ENCODE measurements at places on chromosomes 4 and X. TPM values are rescaled to one million over a fixed set of nuclear protein-coding genes. Genes with fewer than 3 reads are reported as not detected.

ALAS2 gene
- total RNA-seq = not detected

DCHS2 gene
- total RNA-seq = 0.08 TPM

PDCL2 gene
- total RNA-seq = not detected

HS6ST2 gene
- 0.38 TPM for total RNA-seq

ARHGAP36 gene
- not detected for total RNA-seq

RBMXL3 gene
- not detected for total RNA-seq

RAB33A gene
- total RNA-seq = not detected

APLN gene
- 8.2 TPM for total RNA-seq

LNX1 gene
- total RNA-seq = 0.39 TPM

VCX3B gene
- total RNA-seq = not detected

CSAG3 gene
- not detected for total RNA-seq

SASH3 gene
- not detected for total RNA-seq

TCP11X2 gene
- not detected for total RNA-seq

PABPC1L2B gene
- total RNA-seq = not detected

GAK gene
- total RNA-seq = 104 TPM

SPATA18 gene
- total RNA-seq = 7.0 TPM

TBC1D8B gene
- 5.8 TPM for total RNA-seq

TMPRSS11D gene
- not detected for total RNA-seq

PNMA6F gene
- not detected for total RNA-seq

SPATA4 gene
- 0.08 TPM for total RNA-seq

HSD17B13 gene
- total RNA-seq = not detected

PAGE1 gene
- not detected for total RNA-seq

MFAP3L gene
- 3.1 TPM for total RNA-seq

SLC6A14 gene
- 0.04 TPM for total RNA-seq

NUDT10 gene
- 2.2 TPM for total RNA-seq

ASB12 gene
- total RNA-seq = not detected

MYOZ2 gene
- not detected for total RNA-seq

CNGA1 gene
- 0.19 TPM for total RNA-seq

MAD2L1 gene
- total RNA-seq = 49.7 TPM

CXXC4 gene
- not detected for total RNA-seq

EXOC1L gene
- not detected for total RNA-seq

OPRPN gene
- total RNA-seq = not detected

FAM47B gene
- not detected for total RNA-seq

ADGRG2 gene
- total RNA-seq = not detected

PRDM8 gene
- total RNA-seq = 11.0 TPM

NR3C2 gene
- total RNA-seq = not detected

TLR10 gene
- not detected for total RNA-seq

TMEM156 gene
- total RNA-seq = 6.5 TPM

SOWAHB gene
- 0.39 TPM for total RNA-seq

GJB1 gene
- not detected for total RNA-seq

PRR32 gene
- total RNA-seq = not detected

FAAH2 gene
- total RNA-seq = 1.7 TPM
